ENCODE measurements at places on chromosomes 13 and 19.

DNA sequence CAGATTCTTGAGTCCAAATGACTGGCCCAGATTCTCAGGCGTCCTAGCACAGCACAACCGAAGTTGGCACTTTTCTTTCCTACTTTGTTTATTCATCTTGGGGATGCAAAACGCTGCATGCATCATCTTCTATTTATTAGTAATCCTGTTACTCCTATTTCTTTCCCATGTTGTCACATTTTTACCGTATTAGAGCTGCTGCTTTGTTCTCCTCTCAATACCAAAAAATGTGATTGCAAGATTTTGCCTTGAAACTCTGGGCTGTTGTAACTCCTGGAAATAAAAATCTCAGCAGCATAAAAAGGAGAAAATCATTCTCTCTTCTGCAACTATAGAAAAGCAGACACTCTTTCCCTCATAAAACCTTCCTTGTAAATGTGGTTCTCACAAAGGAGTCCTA lies 12.9 kb upstream of the IGSF23 start:
- DNase-seq: no peak

DNA sequence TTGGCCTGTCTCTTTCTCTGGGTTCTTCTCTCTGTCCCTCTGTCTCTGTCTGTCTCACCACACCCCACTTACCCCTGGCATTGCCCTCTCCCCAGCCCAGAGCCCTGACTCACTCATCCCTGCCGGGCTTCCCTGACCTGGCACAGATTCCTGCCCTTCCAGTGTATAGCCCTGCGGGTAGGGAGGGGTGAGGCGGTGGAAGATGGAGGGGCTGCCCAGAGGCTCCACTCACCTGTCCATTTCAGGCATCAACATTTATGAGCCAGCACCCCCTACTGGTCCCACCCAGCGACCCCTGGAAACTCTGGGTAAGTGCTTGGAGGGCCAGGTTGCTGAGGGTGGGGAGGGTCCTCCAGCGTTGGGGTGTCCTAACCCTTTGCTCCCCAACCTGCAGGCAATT lies 1.0 kb downstream of the NCCRP1 start:
- DNase-seq: no peak

- no peak for DNase-seq
Observed at GRCh38 chr19:20044663-20045062, 5.4 kb upstream of the ZNF682 start.

- no peak for DNase-seq
Observed at GRCh38 chr19:7471696-7472615, 16.9 kb downstream of the PEX11G start.

- DNase-seq: no peak
Observed at GRCh38 chr13:20431080-20431479, 94.6 kb downstream of the CRYL1 start.

DNA sequence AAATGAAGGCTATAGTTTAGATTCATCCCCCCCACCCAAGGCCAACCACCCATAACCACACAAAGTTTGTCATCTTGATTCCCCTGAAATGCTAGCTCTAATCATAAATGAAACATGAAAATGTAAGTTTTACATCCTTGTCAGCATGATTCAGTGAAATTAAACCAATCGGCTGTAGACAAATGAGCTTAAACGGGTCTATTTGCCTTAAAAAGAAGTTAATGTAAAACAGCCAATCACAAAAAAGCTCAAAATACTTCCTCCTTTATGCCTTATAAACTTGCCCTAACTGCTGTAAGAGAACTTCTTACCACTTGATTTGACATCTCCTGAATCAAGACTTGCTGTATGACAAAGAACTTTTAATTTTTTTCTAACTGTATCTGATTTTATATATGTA lies 34.5 kb upstream of the MRI1 start:
- no peak for DNase-seq

GRCh38 chr19:29067831-29068230 lies 145.1 kb downstream of the UQCRFS1 start:
- DNase-seq: no peak

- no peak for DNase-seq
Observed at GRCh38 chr13:108629181-108629752, at the start of gene MYO16. Gene MYO16 (plus strand): TSS chr13:108629611. CDS start chr13:108629845, 234 bp downstream.

GRCh38 chr13:37621811-37622361 lies 23.3 kb upstream of the POSTN start:
- DNase-seq: no peak

- DNase-seq: no peak
Observed at GRCh38 chr19:56476651-56477428, at the start of gene ZNF667. Gene ZNF667 (minus strand): TSS chr19:56477345. CDS start chr19:56462370, 14,975 bp downstream.

- DNase-seq: no peak
Observed at GRCh38 chr19:56136362-56136761, 4.7 kb upstream of the ZNF444 start.

GRCh38 chr19:10620786-10621185 lies 4.6 kb upstream of the SLC44A2 start:
- DNase-seq: no peak

- no peak for DNase-seq
Observed at GRCh38 chr13:43196750-43197370, 173.5 kb downstream of the DNAJC15 start.

GRCh38 chr13:39298951-39299350 lies 260.7 kb downstream of the NHLRC3 start:
- DNase-seq: no peak

DNA sequence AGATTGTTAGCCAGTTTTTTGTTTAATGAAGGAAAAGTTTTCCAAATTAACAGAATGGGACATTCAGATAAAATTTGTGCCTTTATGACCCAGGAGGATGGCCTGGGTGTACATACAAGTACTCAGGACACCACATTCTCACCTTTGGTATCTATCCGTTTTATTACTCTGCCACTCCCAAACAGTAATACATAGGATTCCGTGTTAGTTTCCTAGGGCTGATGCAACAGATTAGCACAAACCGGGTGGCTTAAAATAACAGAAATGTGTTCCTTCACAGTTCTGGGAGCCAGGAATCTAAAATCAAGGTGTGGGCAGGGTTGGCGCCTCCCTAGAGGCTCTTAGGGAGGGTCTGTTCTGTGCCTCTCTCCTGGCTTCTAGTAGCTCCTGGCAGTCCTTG lies 129.9 kb downstream of the GGACT start:
- DNase-seq: no peak

DNA sequence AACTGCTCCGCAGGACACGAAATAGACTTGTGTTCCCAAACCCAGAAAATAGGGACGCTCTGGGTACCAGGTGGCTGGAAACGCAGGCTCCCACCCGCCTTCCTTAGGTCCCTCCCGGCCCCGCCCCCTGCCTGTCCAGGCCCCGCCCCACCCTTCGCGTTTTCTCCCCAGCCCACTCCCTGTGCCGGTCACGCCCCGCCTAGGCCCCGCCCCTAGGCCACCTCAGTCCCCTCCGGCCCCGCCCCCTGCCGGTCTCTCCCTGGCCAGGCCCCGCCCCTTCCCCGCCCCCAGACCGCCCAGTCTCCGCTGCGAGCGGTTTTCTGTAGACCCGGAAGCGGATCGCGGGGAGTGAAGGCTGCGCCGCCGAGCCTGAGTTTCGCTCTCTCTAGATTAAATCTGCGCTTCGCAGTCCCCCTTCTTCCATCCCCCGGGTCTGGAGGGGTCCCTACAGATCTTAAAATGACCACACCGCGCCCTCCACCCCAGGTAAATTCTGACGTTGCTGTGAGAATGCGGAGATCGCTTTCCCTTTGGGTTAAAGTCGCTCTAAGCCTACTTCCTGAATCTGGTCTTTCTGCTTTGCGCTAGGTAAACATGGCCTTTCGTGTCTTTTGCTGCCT lies 3.7 kb upstream of the ZNF665 start:
- DNase-seq: peak; percentile 98

GRCh38 chr13:39250440-39250839 lies 212.2 kb downstream of the NHLRC3 start:
- DNase-seq: no peak

Data from CD8-positive, alpha-beta T cell (primary cell).